ENCODE measurements at places on chromosomes 13 and 19.

GRCh38 chr19:6501740-6502648, at the start of gene TUBB4A:
Gene TUBB4A (minus strand): TSS chr19:6502309. CDS start chr19:6502212, 97 bp downstream.
- DNase-seq = peak; percentile 50

DNA sequence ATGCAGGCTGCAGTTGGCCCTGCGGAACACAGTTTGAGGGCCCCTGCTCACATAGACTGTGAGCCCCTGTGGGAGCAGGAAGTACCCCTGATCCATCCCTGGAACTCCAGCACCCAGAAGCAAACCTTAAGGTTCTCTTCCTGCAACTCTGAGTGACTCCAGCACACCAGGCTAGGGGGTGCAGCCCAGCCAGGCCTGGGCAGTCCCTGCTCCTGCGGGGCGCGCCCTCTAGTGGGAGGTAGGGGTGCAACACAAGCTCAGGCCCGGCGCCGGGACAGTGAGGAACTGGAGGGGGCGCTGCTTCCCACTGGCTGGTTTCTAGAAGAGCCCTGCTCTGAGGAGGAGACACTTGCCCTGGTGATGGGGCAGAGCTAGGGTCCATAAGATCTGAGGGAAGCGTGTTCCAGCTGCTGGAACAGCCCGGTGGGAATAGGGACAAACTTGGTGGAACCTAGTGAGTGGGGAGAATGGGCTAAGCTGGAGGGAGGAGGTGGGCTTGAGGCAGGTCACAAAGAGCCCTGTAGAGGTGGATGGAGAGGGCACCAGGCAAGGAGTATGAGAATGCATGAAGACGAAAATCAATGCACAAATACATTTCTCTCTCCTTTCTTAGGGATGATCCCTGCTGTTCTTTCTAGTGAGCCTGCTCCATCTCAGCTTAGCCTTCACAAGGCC, 5.0 kb downstream of the ZSCAN5A start:
- peak; percentile 83 for DNase-seq

GRCh38 chr13:50080203-50080910, 65.1 kb downstream of the KCNRG start:
- DNase-seq = peak; percentile 66

- DNase-seq = no peak
Observed at GRCh38 chr19:29687244-29687896, 22.1 kb downstream of the PLEKHF1 start.

DNA sequence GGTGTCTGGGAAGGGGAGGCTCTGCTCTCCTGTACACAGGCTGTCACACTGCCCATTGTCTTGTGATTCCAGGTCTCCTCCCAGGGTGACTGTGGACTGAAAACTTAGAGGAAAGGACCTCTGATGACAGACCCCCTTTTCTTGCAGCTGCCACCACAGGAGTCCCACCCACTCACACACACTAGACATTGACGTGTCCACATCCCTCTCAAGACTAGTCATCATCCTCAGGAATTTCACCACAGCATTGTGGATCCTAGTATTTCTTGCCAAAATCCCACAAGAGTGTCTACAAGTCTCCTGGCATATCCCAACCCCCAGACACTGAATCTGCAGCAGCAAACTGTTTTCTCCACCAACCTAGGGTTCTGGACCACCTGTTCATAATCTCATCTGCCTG, 5.3 kb downstream of the ZNF85 start:
- no peak for DNase-seq

- DNase-seq = no peak
Observed at GRCh38 chr13:33206425-33206824, 79.1 kb downstream of the STARD13 start.

DNA sequence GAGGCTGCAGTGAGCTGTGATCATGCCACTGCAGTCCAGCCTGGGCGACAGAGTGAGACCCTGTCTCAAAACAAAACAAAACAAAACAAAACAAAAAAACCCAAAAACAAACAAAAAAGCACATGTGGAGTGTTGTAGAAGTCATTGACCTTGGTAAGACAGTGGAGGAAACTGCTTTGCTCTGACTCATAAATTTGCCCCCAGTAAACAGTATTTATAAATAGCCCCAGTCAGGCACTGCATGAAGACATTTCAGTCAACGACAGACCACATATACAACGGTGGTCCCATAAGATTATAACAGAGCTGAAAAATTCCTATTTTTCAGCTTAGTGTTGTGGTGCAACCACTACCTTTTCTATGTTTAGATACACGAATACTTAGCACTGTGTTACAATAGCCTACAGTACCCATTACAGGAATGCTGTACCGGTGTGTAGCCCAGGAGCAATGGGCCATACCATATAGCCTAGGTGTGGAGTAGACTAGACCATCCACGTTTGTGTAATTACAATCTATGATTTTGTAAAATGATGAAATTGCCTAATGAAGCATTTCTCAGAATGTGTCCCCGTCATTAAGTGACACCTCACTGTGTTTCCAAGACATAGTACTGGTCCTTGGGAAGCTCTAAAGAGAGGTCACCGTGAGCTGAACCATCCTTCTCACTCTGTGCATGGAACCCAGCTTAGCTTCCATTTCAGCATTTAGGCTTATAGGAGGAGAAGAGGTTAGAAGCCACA, 1.1 kb downstream of the ARL11 start:
- DNase-seq = no peak

GRCh38 chr19:35767288-35768081, 7.9 kb upstream of the ARHGAP33 start:
- peak; percentile 61 for DNase-seq

DNA sequence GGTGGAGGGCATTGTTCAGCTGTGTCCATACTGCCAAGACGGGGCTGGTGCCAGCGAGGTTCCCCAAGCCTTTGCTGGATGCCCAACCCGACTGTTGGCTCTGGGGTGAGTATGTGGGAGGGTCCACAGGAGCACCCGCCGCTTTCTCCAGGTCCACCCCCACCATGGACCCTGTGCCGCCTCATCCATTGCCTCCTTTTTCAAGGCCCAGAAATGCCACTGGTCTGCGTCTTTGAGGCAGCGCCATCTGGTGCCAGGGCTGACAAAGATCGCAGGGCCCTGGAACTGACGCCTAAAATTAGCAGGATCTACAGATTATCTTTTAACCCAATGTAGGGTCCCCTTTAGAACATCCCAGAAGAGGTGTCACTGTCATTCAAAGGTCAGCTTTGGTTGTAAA, 34.6 kb downstream of the NFIX start:
- peak; percentile 37 for DNase-seq
